Hematopoietic multipotent progenitor cell treated with erythropoietin and hydrocortisone succinate and interleukin-3 and kit ligand, for 4 days (in vitro differentiated cells): ENCODE measurements at places on chromosomes 7 and 10.

DNA sequence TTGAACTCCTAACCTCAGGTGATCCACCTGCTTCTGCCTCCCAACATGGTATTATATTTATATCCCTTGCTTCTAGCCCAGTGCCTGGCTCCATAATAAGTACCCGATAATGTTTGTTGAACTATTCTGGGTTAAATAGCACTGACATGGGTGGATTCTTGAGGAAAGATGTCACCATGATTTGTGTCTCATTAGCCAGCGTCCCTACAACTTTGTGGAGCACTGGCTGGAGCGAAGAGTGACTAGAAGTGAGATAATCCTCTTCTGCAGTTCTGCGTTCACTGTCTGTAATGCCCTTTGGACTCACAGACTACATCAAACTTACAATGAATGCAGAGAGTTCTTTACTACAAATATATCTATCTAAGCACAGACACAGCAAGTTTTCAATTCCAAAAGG is 16.9 kb upstream of the AKR1E2 start:
- no peak for DNase-seq

GRCh38 chr10:71838264-71839211 is 12.5 kb downstream of the PSAP start:
- no peak for DNase-seq

DNA sequence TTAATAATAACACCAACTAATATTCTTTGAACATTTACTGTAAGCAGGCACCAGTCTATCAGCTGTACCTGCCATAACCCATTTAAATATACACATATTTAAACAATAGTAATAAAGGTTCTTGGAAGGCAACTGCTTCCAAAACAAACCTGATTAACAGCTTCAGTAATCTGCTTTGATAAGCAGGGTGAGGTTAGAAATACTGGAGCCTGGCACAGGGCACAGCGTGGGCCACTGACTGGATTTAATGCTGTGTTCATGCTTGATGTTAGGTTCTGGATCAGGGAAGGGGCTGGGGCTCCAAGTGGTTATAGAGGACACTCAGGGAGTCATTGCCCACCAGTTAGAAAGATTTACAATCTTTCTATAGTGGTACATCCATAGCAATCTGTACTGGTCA is 10.9 kb upstream of the C10orf120 start:
- no peak for DNase-seq

DNA sequence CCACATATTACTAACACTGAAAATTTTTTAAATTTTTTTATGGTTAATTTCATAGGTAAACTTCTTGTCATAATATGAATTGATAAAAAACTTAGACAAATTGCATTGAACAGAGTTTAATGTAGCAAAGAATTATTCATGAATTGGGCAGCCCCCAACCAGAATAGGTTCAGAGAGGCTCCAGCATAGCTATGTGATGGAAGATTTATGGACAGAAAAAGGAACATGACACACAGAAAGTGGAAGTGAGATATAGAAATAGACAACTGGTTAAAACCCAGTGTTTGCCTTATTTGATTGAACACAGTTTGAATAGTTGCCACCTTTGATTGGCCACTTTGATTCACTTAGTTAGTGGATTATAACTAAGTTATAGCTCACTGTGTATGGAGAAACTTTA is 87.2 kb downstream of the AHR start:
- no peak for DNase-seq

DNA sequence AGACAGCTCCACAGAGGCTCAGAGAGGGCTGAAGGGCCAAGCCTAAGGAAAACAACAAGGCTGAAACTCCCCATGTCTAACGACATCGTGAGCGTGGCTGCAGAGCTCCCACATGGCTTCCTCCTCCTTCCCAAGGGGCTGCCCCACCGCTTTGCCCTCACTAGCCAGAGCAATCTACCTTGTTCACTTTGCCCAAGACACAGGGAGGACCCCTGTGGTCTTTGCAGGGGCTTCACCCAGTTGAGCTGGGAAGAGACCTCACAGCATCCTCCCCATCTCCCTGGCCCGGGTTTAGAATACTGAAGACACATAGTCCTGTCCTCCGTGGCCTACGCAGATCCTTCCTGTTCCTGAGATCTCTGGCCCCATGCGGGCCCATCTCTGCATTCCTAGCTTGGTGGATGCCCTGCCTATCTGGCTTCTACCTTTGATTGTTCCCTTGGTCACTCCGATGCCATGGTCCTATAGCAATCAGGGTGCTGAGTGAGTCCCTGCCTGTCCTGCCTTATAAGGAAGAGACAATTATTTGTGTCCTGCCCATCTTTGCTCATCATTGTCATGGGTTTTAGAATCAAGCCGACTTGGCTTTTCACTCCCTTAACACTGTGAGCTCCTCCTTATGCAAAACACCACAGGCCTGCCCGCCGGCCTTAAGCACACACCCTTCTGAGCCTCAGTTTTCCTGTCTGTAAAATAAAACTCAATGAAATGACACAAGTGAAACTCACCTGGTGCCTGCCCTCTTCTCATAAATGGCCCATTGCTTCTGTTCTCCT is 73.2 kb downstream of the PARP12 start:
- DNase-seq: no peak

GRCh38 chr7:24368161-24368560 is 84.2 kb downstream of the NPY start:
- no peak for DNase-seq

DNA sequence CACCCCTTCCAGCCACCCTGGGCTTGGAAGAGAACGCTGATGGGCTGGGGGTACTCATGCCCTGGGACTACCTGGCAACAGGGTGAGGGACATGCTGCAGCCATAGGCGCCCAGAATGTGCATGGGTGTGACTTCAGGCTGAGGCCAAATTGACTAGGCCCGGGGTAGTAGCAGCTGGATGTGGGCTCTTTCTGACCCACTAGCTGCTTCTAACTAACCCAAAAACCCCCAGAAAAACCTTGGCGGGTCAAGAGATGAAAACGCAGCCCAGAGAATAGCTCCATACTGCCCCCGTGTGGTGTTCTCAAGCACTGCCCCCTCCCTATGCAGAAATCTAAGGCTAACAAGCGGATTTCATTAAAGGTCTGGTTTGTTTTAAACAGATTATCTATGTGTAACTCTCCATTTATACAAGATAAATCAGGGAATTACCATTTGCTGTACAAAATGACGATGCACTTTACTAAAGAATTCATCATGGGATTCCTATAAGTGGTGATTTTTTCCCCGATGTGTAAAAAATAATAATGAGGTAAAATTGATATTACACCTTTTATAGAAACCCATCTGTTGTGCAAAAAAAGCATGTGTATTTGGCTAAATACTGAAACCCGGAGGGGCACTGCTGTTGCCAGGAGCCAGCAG is 4.2 kb downstream of the SMARCD3 start:
- peak; percentile 83 for DNase-seq

GRCh38 chr7:55534262-55534915 is 37.9 kb downstream of the VOPP1 start:
- DNase-seq: peak; percentile 67

DNA sequence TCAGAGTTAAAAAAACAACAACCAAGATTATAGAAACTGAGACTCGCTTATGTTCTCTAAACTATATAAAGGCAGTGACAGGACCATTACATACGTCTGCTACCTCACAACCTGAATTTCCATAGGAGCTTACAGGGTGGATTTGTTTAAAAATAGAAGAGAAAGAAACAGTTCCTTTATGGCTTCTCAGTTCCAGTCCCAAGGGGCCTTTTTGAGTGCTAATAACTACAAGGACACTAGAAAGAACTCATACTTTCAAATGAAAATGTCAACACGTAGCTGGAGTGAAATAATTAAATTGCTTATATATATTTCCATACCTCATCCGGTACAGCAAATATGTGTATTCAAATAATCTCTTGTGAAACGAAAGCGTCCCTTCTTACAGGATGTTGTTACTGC is 19.7 kb downstream of the TSPAN12 start:
- DNase-seq: no peak

- no peak for DNase-seq
Observed at GRCh38 chr7:18624459-18624858, 128.9 kb downstream of the HDAC9 start.
